ENCODE measurements at places on chromosomes 7 and 10.

GRCh38 chr10:88038268-88038667 lies 174.8 kb downstream of the PTEN start:
- DNase-seq, result no peak

GRCh38 chr10:24209946-24210491 lies 1.1 kb downstream of the KIAA1217 start:
- no peak for DNase-seq

- no peak for DNase-seq
Measured at GRCh38 chr7:112669306-112669705, 120.9 kb downstream of the TMEM168 start.

- DNase-seq, result no peak
Measured at GRCh38 chr10:97689559-97690020, 2.5 kb upstream of the AVPI1 start.

DNA sequence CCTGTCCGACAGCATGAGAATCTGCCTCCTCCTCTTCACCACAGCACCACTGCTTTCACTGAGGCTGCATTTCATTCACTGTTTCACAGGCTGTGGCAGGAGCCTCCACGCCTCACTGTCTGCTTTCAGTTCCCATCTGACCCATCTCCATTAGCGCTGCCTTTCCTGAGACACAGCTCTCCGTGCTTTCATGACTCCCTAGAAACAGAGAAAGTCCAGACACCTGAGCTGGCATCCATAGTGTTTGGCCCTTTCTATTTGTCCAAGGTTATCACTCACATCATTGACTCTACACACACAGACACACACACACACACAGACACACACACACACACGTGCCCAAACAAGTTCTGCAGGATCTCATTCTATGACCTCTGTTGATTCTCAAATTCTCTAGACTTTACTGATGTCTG lies 5.2 kb downstream of the LGI1 start:
- DNase-seq, result no peak
